ENCODE measurements at places on chromosomes 2 and 18.

DNA sequence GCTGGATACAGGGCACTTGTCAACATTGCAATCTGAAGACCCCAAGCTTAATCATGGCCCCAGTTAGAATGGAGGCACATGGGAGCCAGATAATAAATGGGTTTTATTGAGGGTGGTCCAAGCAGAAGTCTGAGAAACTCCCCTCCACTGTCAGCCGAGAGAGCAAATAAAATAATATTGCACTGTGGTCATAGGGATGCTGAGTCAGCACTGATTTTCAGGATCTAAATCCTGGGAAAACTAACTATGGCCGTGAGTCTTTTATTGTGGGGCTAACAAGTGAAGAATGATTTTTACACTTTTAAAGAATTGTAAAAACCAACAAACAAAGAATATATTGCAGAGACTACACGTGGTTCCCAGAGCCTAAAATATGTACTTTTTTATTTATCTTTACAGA is 31.1 kb upstream of the NETO1 start:
- DNase-seq, result no peak

GRCh38 chr2:19767899-19768298 is 133.9 kb downstream of the TTC32 start:
- no peak for DNase-seq

GRCh38 chr2:9365498-9366019 is 57.8 kb downstream of the ITGB1BP1 start:
- DNase-seq, result no peak

DNA sequence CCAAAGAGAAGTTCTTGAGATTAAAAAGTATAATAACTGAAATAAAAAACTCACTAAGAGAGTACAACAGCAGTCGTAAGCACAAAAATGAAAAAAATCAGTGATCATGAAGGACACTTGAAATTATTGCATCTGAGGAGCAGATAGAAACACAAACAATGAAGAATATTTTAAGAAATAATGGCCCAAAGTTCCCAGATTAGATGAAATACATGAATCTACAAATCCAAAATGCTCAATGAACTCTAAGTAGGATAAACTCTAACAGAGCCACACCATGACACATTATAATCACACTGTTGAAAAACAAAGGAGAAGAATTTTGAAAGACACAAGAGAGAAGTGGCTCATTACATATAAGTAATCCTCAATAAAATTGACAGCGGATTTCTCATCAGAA is 31.9 kb upstream of the EMILIN2 start:
- no peak for DNase-seq

GRCh38 chr2:149858901-149859634 is 271.5 kb upstream of the MMADHC start:
- DNase-seq, result no peak

- DNase-seq, result no peak
Measured at GRCh38 chr2:151422917-151423439, 13.3 kb downstream of the RIF1 start.

DNA sequence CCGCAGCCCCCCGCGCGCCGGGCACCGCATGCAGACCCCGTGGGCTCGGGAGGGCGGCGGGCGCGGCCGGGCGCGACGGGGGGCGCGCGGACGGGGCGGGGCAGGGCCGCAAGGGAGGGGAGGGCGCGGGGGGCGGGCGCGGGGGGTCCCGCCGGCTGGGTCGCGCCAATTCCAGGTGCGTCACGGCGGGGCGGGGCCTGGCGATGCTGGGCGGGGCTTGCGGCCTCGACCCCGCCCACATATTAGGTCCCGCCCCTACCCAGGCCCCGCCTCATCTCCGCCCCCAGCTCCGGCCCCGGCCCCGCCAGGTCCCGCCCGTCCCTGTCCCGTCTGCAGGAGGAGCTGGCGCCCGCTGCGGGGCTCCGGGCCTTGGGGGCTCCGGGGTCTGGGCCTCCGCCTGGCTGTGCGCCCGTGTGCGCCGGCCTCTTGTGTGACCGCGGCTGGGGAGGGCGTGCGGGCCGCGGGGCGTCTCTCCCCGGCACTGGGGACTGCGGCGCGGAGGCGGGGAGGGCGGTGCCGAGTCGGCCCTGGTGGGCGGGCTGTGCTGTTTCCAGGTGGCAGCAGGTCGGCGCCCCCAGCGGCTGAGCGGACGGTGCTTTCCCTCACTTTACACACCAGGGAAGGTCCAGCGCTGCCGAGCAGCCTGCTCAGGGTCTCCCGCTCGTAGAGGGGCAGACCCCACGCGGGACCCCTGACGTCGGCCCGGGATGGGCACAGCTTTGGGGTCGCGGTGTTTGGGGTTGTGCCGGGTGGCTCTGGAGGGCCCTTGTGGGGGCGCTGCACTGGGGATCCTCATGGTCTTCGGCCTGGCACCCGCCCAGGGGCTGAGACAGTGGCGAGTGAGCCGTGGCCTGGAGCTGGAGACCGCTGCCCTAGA is 554 bp downstream of the ING5 start:
- peak; percentile 90 for DNase-seq

GRCh38 chr2:42867093-42868065 is 75.0 kb upstream of the HAAO start:
- DNase-seq, result no peak

DNA sequence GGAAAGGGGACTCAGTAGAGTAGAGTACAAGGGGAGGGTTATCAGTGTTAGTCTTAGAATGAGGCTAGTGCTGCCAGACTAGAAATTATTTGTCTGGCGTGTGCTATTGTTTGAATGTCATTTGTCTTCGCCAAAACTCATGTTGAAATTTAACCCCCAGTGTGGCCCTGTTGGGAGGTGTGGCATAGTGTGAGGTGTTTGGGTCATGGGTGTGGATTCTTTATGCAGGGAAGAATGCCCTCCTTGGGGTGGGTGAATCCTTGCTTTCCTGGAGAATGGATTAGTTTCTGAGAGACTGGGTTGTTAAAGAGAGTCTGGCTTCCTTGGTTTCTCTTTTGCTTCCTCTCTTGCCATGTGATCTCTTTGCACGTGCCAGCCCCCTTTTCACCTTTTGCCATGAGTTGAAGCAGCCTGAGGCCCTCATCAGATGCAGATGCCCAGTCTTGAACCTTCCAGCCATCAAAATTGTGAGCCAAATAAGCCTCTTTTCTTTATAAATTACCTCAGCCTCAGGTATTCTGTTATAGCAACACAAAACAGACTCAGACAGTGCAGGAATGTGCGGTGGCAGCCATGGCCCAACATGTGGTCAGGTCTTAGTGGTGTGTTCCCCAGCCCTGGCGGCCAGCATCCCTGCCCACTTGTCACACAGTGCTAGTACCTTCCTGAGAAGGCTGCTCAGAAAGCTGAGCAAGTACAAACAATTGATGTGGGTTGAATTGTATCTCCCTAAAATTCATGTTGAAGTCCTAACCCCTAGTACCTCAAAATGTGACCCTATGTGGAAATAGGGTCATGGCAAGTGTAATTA is 48.4 kb upstream of the NAB1 start:
- no peak for DNase-seq

- no peak for DNase-seq
Measured at GRCh38 chr2:127733113-127733815, 32.0 kb downstream of the SFT2D3 start.

DNA sequence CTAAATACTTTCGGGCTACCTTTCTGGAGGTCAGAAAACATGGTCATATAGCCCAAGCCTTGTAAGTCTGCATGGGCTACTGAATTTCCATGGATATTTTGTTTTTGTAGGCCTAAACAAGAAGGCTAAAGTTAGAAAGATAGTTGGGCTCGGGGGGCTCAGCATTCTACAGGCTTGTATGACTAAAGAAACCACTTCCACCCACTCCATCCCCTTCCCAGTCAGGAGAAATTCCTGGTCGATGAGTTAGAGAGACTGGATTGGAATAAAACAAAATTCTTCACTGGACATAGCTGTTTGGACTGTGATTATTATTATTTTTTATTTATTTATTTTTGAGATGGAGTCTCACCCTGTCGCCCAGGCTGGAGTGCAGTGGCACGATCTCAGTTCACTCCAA is 539.4 kb upstream of the TNP1 start:
- DNase-seq, result no peak

GRCh38 chr2:138699421-138699820 is 80.8 kb downstream of the NXPH2 start:
- DNase-seq, result no peak

DNA sequence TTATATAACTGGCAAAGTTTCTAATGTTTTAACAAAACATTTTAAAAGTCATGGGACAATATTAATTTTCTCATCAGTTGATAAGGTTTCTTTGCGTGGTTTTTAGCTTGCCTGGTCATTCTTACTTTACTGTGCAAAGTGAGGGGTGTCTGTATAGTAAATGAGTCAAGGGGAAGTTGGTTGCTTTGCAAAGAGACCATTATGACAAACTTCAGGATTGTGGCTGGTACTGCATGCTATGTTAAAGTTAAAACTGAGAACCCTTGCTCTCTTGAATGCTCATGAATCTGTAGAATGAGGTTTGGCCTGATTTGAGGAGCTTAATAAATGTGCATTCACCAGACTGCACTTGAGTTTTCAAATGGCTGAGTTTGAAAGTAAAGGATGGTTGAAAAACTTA is 47.0 kb downstream of the COL4A4 start:
- DNase-seq, result no peak

DNA sequence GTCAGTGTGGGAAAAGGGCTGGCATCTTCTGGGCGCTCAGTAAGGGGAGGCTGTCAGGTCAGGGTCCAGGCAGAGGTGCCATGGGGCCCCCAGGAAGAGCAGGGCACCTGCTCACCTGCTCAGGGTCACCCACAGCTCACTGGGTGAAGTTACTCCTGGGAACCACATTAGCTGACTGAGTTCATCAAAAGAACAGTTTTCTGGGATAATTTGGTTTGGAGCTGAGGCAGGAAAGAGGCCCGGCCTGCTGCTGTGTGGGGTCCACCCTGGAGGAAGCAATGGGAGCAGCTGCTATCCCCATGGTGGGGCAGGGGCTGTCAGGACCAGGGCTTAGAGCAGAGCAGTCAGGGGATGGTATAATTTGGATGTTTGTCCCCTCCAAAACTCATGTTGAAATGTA is 97.2 kb upstream of the GPC1 start:
- DNase-seq, result no peak

DNA sequence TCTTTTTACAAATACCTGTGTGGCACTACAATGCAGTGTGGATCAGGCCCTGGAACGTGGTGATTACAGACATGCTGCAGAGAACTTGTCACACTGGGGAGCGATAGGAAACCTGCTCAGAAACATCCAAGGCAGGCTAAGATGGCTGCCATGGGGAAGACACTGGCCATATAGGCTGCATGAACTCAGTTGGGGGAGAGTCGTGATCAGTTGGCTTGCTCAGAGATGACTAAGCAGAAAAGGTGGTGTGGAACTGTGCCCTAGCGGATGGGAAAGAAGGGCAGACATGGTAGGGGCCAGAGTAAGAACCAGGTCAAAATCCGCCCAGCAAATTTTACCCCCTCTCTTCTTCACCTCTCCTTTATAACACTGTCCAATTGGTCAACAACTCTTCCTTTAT is 307.8 kb downstream of the LRRTM1 start:
- DNase-seq, result no peak

GRCh38 chr18:213966-214365 is 53.9 kb downstream of the THOC1 start:
- no peak for DNase-seq

DNA sequence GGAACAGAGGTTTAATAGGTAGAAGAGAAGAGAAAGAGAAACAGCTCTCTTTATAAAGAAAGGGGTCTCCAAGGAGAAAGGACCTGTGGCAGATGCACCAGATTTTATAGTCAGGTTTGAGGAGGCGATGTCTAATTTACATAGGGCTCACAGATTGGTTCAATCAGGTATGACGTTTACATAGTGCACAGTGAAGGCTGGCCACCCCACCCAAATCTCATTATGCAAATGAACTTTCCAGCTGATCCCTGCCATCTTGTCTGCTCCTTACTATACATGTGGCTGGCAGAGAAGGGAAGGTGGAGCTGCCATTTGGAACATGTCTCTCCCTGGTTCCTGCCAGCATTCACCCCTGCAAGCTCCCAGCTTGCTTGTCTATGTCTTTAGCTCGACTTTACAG is 557.8 kb downstream of the SUCLG1 start:
- DNase-seq, result no peak

DNA sequence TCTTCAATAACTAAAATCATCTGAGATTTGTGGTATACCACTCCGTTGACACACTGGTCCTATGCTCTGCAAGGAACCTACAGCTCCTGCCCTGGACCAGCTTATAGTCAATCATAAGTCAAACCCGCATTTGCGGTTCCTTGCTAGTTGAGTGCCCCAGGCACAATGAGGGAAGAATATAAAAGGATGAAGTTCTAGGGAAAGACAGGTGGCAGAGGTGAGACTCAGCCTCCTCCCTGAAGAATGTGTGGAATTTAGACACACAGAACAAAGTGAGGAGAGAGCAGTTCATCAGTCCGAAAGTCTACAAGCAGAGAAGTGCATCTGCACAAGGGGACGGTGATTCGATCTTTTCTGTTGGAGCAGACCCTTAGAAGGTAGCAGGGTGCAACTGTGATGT is 615.0 kb upstream of the FANCL start:
- DNase-seq, result no peak

DNA sequence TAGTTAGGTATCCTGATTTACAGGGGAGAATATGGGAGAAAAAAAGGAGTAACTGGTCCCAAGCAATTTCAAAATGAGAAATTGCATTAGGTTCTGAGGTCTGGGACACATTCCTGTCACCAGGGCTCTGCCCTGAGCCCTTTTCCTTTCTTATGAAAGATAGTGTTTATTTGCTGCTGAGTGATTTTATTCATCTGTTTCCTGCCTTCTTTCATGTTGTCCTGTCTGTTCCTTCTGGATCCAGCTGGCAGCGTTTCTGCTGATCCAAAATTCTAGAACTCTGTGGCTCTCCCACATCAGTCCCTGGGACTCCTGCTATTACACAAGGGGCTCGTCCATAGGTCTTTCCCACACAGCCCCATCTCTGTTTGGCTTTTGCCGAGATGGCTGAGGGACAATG is 519.1 kb upstream of the SALL3 start:
- no peak for DNase-seq

DNA sequence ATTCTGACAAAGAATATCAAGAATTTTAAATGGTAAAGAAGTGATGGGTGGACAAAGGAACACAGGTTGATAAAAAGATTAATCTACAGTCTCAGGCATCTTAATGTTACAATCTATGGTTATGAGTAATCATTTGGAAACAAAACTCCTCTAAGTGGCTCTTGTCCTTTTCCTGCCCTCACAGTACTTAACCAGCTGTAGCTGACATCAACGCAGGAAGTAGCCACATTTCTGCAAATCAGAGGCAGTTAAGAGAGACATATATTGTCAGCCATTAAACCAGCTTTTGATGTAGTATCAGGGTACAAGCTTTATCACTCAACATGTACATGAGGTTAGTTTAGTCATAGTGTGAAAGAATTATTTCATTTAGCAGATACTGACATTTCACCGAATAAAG is 244.6 kb downstream of the NR4A2 start:
- DNase-seq, result no peak

GRCh38 chr2:239299218-239299939 is 101.4 kb downstream of the HDAC4 start:
- DNase-seq, result no peak
